ENCODE measurements at places on chromosomes 16 and 17.

GRCh38 chr17:9899280-9900043 is 5.6 kb downstream of the RCVRN start:
- no peak for DNase-seq

GRCh38 chr16:81494888-81495287 is 50.3 kb downstream of the CMIP start:
- no peak for DNase-seq

DNA sequence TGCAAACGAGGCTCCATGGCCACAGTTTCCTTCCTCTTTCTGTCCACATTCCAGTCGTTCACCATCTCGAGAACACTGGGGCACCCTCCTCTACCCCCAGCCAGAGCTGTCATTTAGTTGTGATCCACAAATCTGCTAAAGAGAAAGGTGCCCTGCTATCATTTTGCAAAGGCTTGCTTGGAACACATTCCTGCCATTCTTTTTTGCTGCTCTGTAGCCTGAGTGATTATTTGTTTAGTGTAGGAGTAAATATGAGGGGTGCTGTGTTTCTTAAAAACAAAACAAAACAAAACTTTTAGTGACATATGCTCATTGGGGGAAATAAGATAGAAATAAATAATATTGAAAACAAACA is 166.7 kb downstream of the PRKCA start:
- DNase-seq: no peak

- no peak for DNase-seq
These were observed 1.3 kb downstream of the ZNF652 start for GRCh38 chr17:49360796-49361128.

- no peak for DNase-seq
These were observed 373.2 kb upstream of the TNRC6C start for GRCh38 chr17:77585142-77585860.

Measured in activated effector memory CD4-positive, alpha-beta T cell treated with Interleukin-2 at 50 U/mL for 16 hours (primary cell).